ENCODE measurements at places on chromosomes 11 and 22.

DNA sequence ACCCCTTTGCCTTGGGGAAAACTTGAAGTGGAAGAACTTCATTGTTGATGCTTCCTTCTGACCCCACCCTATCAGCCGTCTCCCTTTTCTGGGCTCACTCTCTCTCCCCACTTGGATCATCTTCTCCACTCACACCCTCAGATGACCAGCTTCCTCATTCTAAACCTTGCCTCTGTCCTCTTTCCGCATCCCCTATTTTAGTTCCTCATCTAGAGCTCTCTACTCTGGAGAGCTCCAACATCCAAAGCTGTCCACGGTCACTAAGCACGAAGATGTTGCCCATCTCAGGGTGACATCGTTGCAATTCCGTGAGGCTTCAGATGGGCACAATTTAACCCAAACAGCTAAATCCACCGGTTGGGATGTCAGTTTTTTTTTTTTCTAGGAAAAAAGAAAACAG, 31.6 kb upstream of the ME3 start:
- no peak for DNase-seq

- peak; percentile 23 for DNase-seq
Measured at GRCh38 chr11:95692526-95693260, 96.9 kb downstream of the FAM76B start.

DNA sequence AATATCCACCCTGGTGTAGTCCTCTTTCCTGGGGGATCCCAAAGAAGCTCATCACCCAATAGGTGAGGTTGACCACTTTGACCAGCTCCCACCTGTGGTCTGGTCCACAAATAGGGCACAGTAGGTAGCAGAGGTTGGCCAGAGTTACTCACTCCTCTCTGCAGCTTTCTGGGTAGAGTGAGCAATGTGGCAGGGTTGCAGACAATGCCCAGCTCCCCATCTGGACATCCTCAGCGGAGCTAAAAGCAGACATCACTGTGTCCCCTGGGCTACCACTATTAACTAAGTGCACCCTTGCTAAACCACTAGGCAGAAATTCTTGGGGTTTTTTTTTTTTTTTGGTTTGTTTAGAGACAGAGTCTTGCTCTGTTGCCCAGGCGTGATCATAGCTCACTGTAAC, 48.4 kb upstream of the TP53I11 start:
- DNase-seq, result no peak

GRCh38 chr11:1341928-1342524, 32.6 kb upstream of the TOLLIP start:
- peak; percentile 51 for DNase-seq
